ENCODE measurements at places on chromosomes 11 and 22.

- no peak overlapping the region for H3K4me3 ChIP-seq
- H3K36me3 ChIP-seq = no peaks in the 10 kb centered on the region
- no peak overlapping the region for H3K27ac ChIP-seq
- no peak for DNase-seq
- no peaks in the 10 kb centered on the region for H3K27me3 ChIP-seq
Measured at GRCh38 chr22:35981900-35982299, 46.7 kb downstream of the RBFOX2 start.

- DNase-seq = no peak
- H3K27ac ChIP-seq = no peak overlapping the region
- H3K4me3 ChIP-seq = no peak overlapping the region
- no peaks in the 10 kb centered on the region for H3K36me3 ChIP-seq
Measured at GRCh38 chr11:111569476-111569875, 29.0 kb downstream of the LAYN start.

DNA sequence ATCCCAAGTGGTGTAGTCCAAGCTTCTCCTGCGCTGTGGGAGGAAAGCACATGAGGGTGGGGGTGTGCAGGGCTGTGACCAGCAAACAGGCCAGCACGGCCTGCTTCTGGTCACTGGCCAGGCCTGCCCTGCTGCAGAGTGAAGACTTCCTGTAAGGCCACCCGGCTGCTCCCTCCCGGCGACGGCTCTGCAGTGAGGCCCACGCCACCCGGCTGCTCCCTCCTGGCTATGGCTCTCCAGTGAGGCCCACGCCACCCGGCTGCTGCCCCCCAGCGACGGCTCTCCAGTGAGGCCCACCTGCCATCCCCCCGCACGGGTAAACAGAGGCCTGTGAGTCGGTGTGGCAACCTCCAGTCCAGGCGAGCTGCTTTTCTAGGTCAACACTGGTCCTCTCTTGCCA lies 31.4 kb upstream of the BRSK2 start:
- H3K36me3 ChIP-seq = no peaks in the 10 kb centered on the region
- H3K27ac ChIP-seq = no peak overlapping the region
- H3K4me1 ChIP-seq = no peaks in the 10 kb centered on the region

GRCh38 chr22:19809741-19810140 lies 44.9 kb downstream of the GNB1L start:
- no peaks in the 10 kb centered on the region for H3K27me3 ChIP-seq
- no peak overlapping the region for H3K4me3 ChIP-seq
- H3K36me3 ChIP-seq = peaks cover 22% of the 10 kb centered on the region
- H3K4me1 ChIP-seq = peaks cover 4% of the 10 kb centered on the region
- H3K27ac ChIP-seq = no peak overlapping the region

GRCh38 chr11:58573451-58574104 lies 2.1 kb downstream of the LPXN start:
- H3K36me3 ChIP-seq = peaks cover 20% of the 10 kb centered on the region
- H3K27me3 ChIP-seq = no peaks in the 10 kb centered on the region
- peak; percentile 49 for DNase-seq

GRCh38 chr11:106218106-106218505 lies 140.6 kb downstream of the AASDHPPT start:
- no peak overlapping the region for H3K4me3 ChIP-seq
- no peaks in the 10 kb centered on the region for H3K4me1 ChIP-seq
- no peak for DNase-seq
- no peaks in the 10 kb centered on the region for H3K36me3 ChIP-seq

- DNase-seq = no peak
- no peaks in the 10 kb centered on the region for H3K36me3 ChIP-seq
- H3K27me3 ChIP-seq = no peaks in the 10 kb centered on the region
- no peak overlapping the region for H3K4me3 ChIP-seq
Measured at GRCh38 chr11:117866526-117866925, 9.9 kb downstream of the FXYD6 start.

- no peaks in the 10 kb centered on the region for H3K36me3 ChIP-seq
- peaks cover 2% of the 10 kb centered on the region for H3K27me3 ChIP-seq
- peak; percentile 79 for DNase-seq
- H3K4me1 ChIP-seq = peaks cover 8% of the 10 kb centered on the region
- H3K4me3 ChIP-seq = peak within 1 kb of the TSS; percentile 63
- H3K27ac ChIP-seq = no peak within 1 kb of the TSS
Measured at GRCh38 chr11:62337303-62338181, at the start of gene ASRGL1. Gene ASRGL1, plus strand, starts transcription at chr11:62337448. Its CDS starts 530 bp downstream, at chr11:62337978.

GRCh38 chr22:49380095-49380827 lies 447.4 kb downstream of the BRD1 start:
- H3K27me3 ChIP-seq = no peaks in the 10 kb centered on the region
- DNase-seq = no peak
- H3K4me3 ChIP-seq = no peak overlapping the region
- no peaks in the 10 kb centered on the region for H3K4me1 ChIP-seq
- H3K36me3 ChIP-seq = no peaks in the 10 kb centered on the region
- no peak overlapping the region for H3K27ac ChIP-seq

- H3K27me3 ChIP-seq = no peaks in the 10 kb centered on the region
- H3K4me3 ChIP-seq = no peak overlapping the region
- H3K4me1 ChIP-seq = peaks cover 58% of the 10 kb centered on the region
- DNase-seq = no peak
- peak overlapping the region; percentile 19 for H3K27ac ChIP-seq
Measured at GRCh38 chr22:20552443-20553401, 45.3 kb downstream of the MED15 start.

- H3K4me1 ChIP-seq = no peaks in the 10 kb centered on the region
- no peak for DNase-seq
- H3K27ac ChIP-seq = no peak overlapping the region
- H3K36me3 ChIP-seq = no peaks in the 10 kb centered on the region
- no peaks in the 10 kb centered on the region for H3K27me3 ChIP-seq
Measured at GRCh38 chr11:19290356-19290755, 49.6 kb upstream of the E2F8 start.

- H3K36me3 ChIP-seq = peaks cover 62% of the 10 kb centered on the region
- peaks cover 28% of the 10 kb centered on the region for H3K4me1 ChIP-seq
- no peak overlapping the region for H3K4me3 ChIP-seq
Measured at GRCh38 chr22:23267226-23268043, 87.1 kb downstream of the BCR start.

DNA sequence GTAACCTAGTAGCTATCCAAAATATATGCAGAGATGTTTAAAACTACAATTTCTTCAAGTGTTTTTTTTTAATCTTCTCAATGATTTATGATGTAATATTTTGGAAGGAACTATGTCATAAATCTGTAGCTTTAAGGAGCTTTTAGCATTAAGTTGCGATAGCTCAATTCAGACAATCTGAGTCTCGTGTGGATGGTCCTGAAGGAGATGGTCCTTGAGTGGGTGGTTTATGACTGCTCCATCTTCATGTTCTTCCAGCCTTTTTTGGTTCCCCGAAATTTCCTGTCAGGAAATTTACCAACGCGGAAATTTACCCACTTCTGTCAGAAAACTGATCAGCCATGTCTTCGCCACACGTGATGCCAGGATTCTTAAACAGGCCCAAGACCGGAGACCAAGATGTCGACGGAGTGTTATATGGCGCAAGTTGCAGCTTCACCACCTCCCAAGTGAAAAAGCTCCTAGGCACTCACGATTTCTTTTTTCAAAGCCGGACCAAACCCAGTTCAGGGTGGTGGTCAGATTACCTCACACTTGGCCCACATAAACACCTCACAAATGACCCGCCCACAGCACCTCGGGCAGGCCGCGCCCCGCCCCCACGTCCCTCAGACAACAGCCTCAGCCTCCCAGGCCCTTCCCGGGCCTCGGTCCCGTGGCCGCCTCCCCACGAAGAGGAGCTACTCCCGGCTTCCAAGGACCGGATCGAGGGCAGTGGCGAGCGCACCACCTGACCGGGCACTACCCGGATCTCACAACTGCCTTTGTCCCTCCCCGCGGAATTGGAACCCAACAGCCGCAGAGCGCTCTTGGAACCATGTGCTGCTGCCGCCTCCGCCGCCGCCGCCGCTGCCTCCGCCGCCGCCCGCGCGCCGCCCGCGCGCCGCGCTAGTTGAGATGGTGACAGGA lies at the start of gene MORC2:
MORC2 (minus strand) TSS at position 760 of the 909 bp plus-strand sequence. CDS start 885 bp downstream, outside the sequence.
- H3K27ac ChIP-seq = peak within 1 kb of the TSS; percentile 93
- peak within 1 kb of the TSS; percentile 72 for H3K4me3 ChIP-seq
- H3K27me3 ChIP-seq = no peaks in the 10 kb centered on the region
- H3K4me1 ChIP-seq = peaks cover 14% of the 10 kb centered on the region
- peaks cover 25% of the 10 kb centered on the region for H3K36me3 ChIP-seq

GRCh38 chr11:34026432-34026831 lies 25.1 kb upstream of the CAPRIN1 start:
- H3K4me1 ChIP-seq = no peaks in the 10 kb centered on the region
- no peak overlapping the region for H3K27ac ChIP-seq
- H3K27me3 ChIP-seq = no peaks in the 10 kb centered on the region
- no peak for DNase-seq

GRCh38 chr11:123180574-123180973 lies 14.5 kb downstream of the CLMP start:
- DNase-seq = no peak
- no peak overlapping the region for H3K27ac ChIP-seq
- no peak overlapping the region for H3K4me3 ChIP-seq
- H3K27me3 ChIP-seq = no peaks in the 10 kb centered on the region
- H3K4me1 ChIP-seq = no peaks in the 10 kb centered on the region

- peak within 1 kb of the TSS; percentile 76 for H3K27ac ChIP-seq
- H3K4me1 ChIP-seq = peaks cover 20% of the 10 kb centered on the region
- DNase-seq = no peak
- H3K4me3 ChIP-seq = peak within 1 kb of the TSS; percentile 59
Measured at GRCh38 chr11:46381048-46381818, at the start of gene MDK. Gene MDK, plus strand, starts transcription at chr11:46381669. Its CDS starts 389 bp downstream, at chr11:46382058.

GRCh38 chr11:1734641-1735081 lies 15.7 kb downstream of the IFITM10 start:
- no peak for DNase-seq
- H3K27me3 ChIP-seq = peaks cover 24% of the 10 kb centered on the region
- no peak overlapping the region for H3K27ac ChIP-seq
- H3K4me3 ChIP-seq = no peak overlapping the region

DNA sequence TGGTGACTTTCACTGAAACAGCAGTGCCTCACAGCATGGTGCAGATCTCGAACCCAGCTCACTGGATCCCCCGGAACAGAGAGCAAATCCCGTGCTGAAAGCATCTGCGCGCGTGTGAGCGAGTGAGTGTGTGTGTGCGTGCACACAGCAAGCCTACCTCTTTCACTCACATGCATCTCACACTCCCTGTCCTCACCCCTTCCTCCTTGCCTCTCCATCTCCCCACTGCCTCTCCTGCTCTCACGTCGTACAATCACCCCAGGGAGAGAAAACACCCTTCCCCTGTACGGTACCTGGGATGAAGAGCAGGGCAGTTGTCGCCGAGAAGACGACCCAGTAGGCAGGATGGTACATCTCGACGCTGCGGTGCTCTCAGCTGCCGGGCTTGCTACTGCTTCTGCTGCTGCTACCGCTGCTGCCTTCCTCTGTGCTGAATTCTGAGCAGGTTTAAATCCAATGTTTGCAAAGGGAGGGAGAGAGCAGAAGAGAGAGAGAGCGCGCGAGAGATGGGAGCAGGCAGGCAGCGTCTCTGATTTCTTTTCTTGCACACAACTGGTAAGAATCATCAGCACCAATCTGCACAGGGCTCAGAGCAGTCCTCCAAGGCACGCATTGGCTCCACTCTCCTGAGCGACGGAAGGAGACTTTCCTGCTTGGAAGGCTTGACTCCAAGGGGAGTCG lies at the start of gene OPCML:
OPCML (minus strand) TSS at position 531 of the 681 bp plus-strand sequence.
- peaks cover 48% of the 10 kb centered on the region for H3K27me3 ChIP-seq
- H3K4me1 ChIP-seq = no peaks in the 10 kb centered on the region
- H3K27ac ChIP-seq = no peak within 1 kb of the TSS

DNA sequence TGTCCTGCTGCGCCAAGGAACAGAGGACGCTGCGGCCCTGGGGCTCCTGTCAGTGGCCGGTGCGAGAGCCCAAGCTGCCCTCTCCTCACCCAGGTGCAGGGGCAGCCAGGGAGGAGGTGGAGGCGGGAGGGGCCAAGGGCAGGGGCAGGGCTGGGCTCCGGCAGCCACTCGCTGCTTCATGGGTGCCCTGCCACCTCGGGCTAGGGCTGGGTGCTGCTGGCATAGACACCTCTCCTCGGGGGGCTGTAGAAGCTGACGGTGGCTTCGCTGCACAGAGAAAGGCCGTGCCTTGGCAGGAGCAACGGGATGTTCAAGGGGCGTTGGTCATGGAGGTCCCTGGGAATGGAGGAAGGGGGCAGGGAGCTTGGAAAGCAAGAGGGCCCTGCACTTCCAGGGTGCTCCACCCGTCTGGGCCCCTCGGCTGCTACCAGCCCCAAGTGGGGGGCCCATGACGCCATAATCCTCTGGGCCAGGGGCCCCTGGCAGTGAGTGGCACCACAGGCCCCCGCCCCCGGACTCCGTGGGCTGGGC lies 1.6 kb upstream of the TBX1 start:
- DNase-seq = no peak
- H3K27ac ChIP-seq = no peak overlapping the region
- H3K4me3 ChIP-seq = no peak overlapping the region
- no peaks in the 10 kb centered on the region for H3K36me3 ChIP-seq

GRCh38 chr11:117219995-117220394 lies 11.9 kb downstream of the PCSK7 start:
- H3K27ac ChIP-seq = no peak overlapping the region
- peaks cover 87% of the 10 kb centered on the region for H3K36me3 ChIP-seq
- no peaks in the 10 kb centered on the region for H3K4me1 ChIP-seq
- no peak overlapping the region for H3K4me3 ChIP-seq
- no peaks in the 10 kb centered on the region for H3K27me3 ChIP-seq
- no peak for DNase-seq

- H3K4me1 ChIP-seq = no peaks in the 10 kb centered on the region
- H3K27me3 ChIP-seq = peaks cover 19% of the 10 kb centered on the region
- H3K36me3 ChIP-seq = no peaks in the 10 kb centered on the region
- no peak for DNase-seq
Measured at GRCh38 chr22:32040324-32040904, 2.6 kb upstream of the SLC5A1 start.

- no peaks in the 10 kb centered on the region for H3K27me3 ChIP-seq
- no peaks in the 10 kb centered on the region for H3K36me3 ChIP-seq
- no peak for DNase-seq
- peak overlapping the region; percentile 22 for H3K4me3 ChIP-seq
- H3K4me1 ChIP-seq = peaks cover 3% of the 10 kb centered on the region
Measured at GRCh38 chr11:76686261-76687079, 15.9 kb upstream of the LRRC32 start.

GRCh38 chr11:65872586-65873317 lies at the start of gene EFEMP2:
Gene EFEMP2, minus strand, starts transcription at chr11:65872800. Its CDS starts 446 bp downstream, at chr11:65872354.
- H3K27me3 ChIP-seq = peaks cover 42% of the 10 kb centered on the region
- peak within 1 kb of the TSS; percentile 61 for H3K27ac ChIP-seq
- H3K4me1 ChIP-seq = peaks cover 15% of the 10 kb centered on the region
- no peaks in the 10 kb centered on the region for H3K36me3 ChIP-seq
- peak within 1 kb of the TSS; percentile 62 for H3K4me3 ChIP-seq

- no peak overlapping the region for H3K4me3 ChIP-seq
- no peaks in the 10 kb centered on the region for H3K4me1 ChIP-seq
- no peak overlapping the region for H3K27ac ChIP-seq
- no peak for DNase-seq
- no peaks in the 10 kb centered on the region for H3K36me3 ChIP-seq
Measured at GRCh38 chr11:35868491-35868890, 75.4 kb upstream of the LDLRAD3 start.

GRCh38 chr11:77547863-77548551 lies 41.7 kb upstream of the AQP11 start:
- DNase-seq = peak; percentile 29
- no peaks in the 10 kb centered on the region for H3K36me3 ChIP-seq
- no peak overlapping the region for H3K27ac ChIP-seq
- no peaks in the 10 kb centered on the region for H3K4me1 ChIP-seq

- no peaks in the 10 kb centered on the region for H3K36me3 ChIP-seq
- H3K27ac ChIP-seq = no peak overlapping the region
- DNase-seq = no peak
- no peaks in the 10 kb centered on the region for H3K27me3 ChIP-seq
- H3K4me3 ChIP-seq = no peak overlapping the region
Measured at GRCh38 chr11:24356501-24356900, 140.4 kb upstream of the LUZP2 start.

- no peaks in the 10 kb centered on the region for H3K36me3 ChIP-seq
- H3K4me1 ChIP-seq = peaks cover 60% of the 10 kb centered on the region
- no peak overlapping the region for H3K4me3 ChIP-seq
- peak overlapping the region; percentile 87 for H3K27ac ChIP-seq
Measured at GRCh38 chr11:117828611-117829368, 4.2 kb upstream of the FXYD2 start.
